Effector CD4-positive, alpha-beta T cell (primary cell): ENCODE measurements at places on chromosomes 11 and 22.

GRCh38 chr22:44455151-44455962, 42.7 kb downstream of the RTL6 start:
- DNase-seq: peak; percentile 62

DNA sequence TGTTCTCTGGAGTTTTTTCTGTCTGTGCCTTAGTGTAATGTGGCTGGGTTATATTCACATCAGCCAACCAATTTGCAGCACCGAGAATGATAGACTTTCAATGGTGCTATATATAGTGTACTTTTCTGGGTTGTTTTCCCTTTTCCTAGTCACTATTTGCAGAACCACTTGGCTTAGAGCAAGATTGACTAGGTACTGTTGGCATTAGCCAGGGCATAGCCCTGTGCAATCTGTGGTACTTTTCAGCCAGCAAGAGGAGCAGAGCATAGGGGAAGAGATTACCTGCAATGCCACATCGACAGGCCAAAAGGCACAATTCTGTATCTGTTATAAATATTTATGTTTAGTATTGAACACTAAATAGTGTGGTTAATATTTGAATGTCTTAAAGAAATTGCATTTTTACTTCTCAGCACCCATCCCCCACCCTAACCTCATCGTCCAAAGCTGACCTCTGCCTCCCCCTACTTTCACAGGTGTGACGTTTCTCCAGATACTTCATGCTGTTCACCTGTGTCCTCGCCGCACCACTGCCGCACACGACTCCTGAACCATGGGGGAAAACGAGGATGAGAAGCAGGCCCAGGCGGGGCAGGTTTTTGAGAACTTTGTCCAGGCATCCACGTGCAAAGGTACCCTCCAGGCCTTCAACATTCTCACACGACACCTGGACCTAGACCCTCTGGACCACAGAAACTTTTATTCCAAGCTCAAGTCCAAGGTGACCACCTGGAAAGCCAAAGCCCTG, 51.4 kb downstream of the MICAL2 start:
- no peak for DNase-seq

- no peak for DNase-seq
These were observed 89.3 kb downstream of the ARHGAP42 start for GRCh38 chr11:100776212-100776896.

DNA sequence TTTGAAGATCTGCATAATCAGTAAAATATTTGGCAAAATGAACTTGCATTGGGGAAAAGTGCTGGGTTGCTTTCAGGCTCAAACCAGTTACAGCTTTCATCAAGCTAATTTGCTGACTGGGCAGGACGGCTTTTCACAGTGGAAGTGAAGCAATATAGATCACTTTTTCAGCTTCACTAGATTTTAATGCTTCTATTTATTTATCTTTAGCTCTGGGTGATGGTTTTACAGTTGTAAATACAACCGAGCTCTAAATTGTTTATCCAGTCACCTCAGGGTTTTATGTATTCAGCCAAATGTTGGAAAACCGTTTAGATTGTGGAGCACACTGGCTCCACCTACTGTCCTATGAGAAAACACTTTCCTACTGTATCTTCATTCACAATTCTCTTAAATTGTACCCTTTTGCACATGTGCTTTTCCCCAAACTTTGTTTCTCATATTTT, 58.2 kb downstream of the ACER3 start:
- no peak for DNase-seq

GRCh38 chr22:46159777-46160176, 9.5 kb downstream of the PPARA start:
- DNase-seq: no peak

GRCh38 chr11:10450462-10451425, 4.3 kb upstream of the AMPD3 start:
- DNase-seq: peak; percentile 43

- no peak for DNase-seq
These were observed 10.2 kb downstream of the CFL1 start for GRCh38 chr11:65847746-65848145.

- DNase-seq: no peak
These were observed 70.0 kb downstream of the NARS2 start for GRCh38 chr11:78504708-78505107.

- no peak for DNase-seq
These were observed 20.0 kb upstream of the CASP12 start for GRCh38 chr11:104918113-104918824.

GRCh38 chr11:22304337-22304961, 33.7 kb upstream of the SLC17A6 start:
- no peak for DNase-seq

DNA sequence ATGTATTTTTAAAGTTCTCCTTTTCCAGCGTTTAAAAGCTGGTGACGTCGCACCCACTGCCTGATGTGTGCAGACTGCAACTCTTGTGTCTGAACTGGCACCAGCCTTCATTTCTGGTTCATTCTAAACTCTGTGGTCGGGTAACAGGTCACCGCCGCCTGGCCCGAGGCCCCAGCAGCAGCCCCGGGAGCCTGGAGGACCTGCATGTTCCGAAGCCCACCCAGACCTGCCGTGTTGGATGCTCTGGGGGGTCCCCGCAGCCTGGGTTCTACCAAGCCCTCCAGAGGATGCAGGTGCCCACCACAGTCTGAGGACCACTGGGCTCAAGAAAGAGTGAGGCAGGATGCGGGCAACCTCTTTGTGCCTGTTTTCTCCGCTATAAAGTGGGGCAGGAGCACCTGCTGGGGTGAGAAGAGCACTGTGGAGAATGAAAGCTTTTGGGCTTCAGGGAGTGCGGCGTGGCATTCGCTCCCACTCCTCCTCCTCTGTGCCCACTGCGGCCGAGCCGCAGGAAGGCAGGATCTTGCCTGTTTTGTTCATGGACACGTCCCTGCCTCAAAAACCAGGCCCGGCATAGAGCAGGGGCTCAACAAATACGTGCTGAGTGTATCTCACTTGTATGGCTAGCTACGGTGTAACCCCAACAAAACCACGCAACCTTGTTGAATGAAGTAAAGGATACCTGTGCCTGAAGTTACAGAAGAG, 40.1 kb downstream of the CERK start:
- no peak for DNase-seq

DNA sequence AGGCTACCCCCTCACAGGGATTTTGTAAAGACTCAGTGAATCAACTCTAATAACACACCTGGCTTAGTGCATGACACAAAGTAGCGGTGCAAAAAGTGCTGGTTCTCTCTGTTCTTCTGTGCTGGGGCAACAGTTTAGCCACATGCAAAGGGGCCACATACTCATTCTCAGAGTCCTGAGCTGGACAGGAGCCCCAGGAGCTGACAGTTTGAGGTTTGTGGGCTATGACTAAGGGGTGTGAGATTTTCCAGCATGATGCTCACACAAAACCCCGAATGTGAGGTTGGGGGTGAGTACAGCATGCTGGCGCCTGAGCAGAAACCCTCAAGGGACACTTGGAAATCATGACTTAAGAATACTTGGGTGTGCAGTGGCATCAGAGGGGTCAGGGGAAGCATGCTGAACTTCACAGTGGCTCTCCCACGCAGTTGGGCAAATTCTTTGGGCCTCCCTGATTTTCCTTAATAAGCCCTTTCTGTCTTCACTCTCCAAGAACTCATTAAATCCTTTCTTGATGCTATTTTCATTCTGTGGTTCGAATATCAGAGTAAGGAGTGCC, 31.0 kb downstream of the TMPRSS5 start:
- no peak for DNase-seq

- no peak for DNase-seq
These were observed 32.9 kb upstream of the SLN start for GRCh38 chr11:107744736-107745135.

GRCh38 chr11:12961615-12962014, 47.5 kb upstream of the RASSF10 start:
- no peak for DNase-seq

DNA sequence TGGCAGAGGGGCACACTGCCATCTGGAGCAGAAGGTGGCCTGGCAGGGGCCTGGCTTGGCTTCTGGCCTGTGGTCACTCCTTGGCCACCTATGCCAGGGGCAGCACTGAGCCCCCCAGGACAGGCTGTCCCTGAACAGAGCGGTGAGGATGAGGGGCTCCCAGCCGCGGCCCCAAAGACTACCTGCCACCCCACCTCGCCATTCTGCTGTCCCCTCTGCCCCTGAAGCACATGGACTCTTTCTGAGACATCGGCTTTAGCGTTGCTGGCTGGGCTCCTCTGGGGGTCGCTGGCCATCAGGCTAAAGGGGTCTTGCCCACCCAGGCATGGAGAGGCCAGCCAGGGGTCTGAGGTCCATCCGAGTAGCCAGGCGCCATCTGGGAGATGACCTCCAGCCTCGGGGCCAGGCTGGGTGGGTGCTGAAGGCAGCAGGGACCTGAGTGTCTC, 87.8 kb downstream of the WNT7B start:
- DNase-seq: no peak

DNA sequence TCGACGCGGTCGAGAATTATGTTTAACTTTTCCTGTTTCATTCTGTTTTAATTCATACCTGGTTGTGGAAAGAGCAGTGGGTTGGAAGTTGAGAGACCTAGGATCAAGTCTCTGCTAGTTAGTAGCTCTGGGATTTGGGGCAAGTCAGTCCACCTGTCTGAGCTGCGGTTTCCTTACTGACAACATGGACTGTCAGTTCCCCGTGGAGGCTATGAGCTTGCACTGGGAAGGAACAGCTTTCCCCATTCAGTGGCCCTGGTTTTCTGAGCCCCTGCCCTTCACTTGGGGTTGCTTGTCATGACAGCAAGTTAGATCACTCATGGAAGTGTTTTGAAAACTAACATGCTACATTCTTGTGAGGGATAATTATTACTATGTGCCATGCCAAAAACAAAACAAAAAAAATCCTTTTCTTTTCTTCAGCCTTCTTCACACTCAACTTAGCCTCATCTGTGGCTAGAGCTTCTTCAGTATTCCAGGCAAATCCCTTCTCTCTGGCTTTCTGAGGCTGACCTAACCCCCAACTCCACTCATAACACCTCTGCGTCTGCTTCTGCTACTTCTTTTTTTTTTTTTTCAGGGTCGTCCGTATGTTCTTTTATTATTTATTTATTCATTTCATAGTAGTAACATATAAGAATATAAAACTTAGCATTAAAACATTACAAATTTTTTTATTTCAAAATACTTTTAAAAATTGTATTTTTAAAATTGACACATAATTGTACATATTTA, 43.0 kb upstream of the ZBED5 start:
- DNase-seq: no peak

DNA sequence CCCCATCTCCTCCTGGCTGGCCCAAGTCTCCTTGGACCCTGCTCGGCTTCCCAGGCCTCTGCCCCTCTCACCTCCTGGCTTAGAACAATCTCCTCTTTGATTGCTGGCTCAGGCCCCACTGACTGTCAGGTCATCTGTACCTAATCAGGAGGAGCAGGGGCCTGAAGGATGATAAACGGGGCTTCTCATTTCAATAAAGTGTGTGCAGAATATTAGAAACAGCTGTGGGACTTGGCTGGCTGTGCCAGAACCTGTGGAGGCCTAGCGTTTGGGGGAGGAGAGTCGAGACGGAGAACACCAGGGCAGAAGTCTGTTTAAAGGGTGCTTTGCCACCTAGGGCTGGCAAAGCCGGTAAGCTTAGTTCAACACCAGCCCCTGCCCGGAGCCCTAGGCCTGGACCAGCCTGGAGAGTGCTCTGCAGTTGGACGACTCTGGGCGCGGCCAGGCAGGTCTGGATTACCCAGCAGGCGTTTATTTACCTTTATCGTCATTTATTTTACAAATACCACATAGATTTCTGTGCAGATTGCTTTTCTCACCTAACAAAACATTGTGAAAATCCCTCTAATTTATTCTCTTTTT, 10.1 kb upstream of the VSIG10L2 start:
- no peak for DNase-seq

DNA sequence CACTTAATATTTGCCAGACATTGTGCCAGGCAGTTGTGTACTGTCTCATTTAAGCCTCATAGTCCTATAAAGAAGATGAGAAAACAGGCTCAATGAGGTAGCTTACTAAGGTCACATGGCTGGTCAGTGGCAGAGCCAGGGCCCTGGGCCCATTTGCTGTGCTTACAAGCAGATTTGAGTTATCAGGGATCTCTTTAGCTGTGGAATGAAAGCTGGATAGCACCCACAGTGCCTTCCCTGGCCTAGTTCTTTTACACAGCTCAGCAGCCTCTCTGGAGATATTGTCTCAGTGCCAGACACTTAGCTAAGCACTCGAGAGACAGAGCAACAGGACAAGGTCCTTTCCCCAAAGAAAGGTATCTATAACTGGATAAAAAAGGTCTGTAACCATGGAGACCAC, 6.1 kb downstream of the TMEM86A start:
- DNase-seq: no peak

- no peak for DNase-seq
These were observed 14.0 kb upstream of the CCDC188 start for GRCh38 chr22:20164863-20165262.

- no peak for DNase-seq
These were observed 10.3 kb upstream of the RNF141 start for GRCh38 chr11:10551290-10551592.

GRCh38 chr11:2690596-2691354, 9.0 kb downstream of the KCNQ1OT1 start:
- no peak for DNase-seq

- DNase-seq: no peak
These were observed 273.0 kb downstream of the CASP12 start for GRCh38 chr11:104625246-104625645.

- no peak for DNase-seq
These were observed 792 bp upstream of the SBF1 start for GRCh38 chr22:50475652-50476002.
